Stimulated activated CD8-positive, alpha-beta memory T cell treated with anti-CD3 and anti-CD28 coated beads, Interleukin-4, amount 100 ng/mL, for 4 hours (primary cell): ENCODE measurements at places on chromosomes 6 and 20.

DNA sequence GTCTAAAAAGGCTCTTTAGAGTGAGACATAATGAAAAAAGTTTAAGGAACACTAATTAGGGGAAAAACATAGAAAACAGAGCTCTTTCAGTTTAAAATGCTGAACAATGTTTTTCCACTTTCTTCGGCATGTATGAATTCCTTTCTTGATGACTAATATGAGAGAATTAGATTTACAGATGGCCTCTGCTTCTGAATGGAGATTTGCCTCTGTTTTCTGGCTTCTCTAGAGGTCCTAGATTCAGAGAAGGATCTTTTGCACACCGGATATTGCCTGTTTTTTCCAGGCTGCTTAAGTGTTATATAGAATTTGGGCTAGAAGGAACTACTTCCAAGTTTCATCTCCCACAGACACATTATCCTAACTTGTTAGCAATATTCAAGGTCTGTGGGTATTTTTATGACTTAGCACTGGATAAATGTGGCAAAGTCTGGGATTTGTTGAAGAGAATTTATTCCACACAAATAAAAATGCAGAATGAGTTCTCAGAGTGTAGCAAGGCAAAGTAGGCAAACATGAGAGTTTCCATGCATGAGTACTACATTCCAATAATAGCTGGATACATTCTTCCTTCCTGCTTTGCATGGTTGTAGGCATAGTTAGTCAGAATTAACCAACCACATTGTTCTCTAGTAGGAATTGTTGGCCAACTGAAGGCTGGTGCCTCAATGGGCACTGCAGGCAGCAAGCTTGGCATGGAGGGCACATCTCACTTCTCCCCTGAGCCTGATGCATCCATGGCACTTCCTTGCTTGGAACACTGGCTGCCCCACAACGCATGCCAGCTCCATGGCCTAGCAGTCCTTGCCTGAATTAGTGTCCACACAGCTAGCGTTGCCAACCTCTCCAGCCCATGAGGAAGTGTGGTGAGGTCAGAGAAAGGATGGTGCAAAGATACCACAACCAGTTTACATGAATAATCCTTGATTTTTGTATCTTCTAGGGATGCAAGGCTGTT is 224.2 kb downstream of the CLIC5 start:
- DNase-seq, result no peak

DNA sequence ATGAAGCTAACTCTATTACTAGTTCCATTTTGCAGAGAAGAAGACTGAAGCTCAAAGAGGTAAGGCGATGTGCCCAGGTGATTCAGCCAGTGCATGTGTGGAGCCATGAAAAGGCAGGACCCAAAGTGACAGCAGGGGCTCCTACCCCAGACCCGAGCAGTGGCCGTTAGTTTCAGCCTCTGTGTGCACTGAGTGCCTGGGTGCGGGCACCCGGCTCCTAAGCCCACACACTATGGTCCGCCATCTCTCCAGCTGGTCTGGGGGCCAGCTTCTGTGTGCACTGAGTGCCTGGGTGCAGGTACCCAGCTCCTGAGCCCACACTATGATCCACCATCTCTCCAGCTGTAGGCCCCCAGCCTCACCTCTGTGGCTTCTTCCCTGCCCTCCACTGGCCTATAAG is 123.5 kb upstream of the CST7 start:
- DNase-seq, result no peak

DNA sequence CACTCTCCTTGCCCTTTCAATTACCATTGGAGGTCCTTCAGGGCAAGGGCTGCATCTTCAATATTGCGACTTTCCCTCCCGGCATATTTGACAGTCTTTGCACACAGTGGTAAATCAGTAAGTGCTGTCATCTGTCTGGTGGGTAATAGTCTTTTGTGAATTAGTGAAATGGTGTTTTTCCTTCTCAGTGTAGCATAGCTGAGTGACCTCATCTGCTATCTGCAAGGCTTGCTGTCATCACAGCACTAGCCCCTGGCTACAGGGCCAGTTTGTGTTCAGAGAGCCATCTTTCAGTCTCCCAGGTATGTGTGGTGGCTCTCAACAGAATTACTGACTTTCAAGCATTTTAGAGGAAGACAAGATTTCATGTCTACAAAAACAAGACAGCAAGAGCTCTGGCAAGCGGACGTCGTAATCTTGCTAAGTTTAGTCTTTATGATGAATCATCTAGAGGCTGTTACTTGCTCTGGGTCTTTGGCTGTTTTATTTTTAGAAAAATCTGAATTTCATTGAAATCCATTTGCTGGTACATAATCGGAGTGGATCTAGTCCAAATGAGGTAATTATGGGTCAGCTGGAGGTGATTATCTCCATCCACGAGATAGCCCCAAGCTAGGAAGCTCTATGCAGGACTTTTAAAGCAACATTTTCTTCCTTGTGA is 528.9 kb downstream of the EPM2A start:
- no peak for DNase-seq

DNA sequence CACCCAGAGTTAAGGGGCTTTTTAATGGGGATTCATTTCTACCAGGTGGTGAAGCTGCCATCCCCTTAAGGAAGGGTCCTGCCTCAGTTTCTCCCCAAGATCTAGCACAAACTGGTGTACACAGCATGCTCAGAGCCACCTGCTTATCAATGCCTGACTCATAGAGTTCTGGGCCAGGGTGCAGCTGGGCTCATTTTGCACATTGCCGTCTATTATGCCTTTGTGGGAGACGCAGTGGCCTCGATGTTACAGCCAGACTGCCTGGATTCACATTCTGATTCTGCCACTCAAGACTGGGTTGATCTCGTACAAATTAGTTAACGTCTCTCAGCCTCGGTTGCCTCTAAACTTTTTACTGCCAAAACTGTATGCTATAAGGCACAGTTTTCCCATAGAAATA is 365.7 kb downstream of the ZFAND3 start:
- no peak for DNase-seq

- no peak for DNase-seq
Measured at GRCh38 chr6:154721460-154721859, 11.8 kb upstream of the SCAF8 start.

GRCh38 chr20:1827974-1828785 is 67.0 kb upstream of the SIRPA start:
- DNase-seq, result no peak

DNA sequence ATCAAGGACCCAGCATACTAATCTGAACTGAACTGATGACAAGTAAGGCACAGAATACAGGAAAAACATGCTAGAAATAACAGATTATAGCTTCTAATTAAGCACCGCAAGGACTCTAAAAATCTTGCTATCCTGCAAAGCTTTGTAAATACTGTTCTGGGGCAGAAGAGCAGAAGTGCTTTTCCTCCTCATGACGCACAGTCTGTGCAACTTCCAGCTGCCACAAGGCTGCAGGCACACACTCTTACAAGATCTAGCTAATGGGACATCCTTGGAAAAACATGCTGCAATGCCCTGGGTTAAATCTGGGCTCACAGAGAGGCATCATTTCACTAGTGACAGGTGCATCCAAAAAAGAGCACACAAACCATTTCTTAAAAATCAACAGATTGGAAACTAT is 188.6 kb downstream of the GJA10 start:
- no peak for DNase-seq

GRCh38 chr6:78942446-78942845 is 75.1 kb downstream of the IRAK1BP1 start:
- DNase-seq, result no peak

GRCh38 chr20:22523499-22524392 is 60.6 kb downstream of the FOXA2 start:
- DNase-seq, result no peak

DNA sequence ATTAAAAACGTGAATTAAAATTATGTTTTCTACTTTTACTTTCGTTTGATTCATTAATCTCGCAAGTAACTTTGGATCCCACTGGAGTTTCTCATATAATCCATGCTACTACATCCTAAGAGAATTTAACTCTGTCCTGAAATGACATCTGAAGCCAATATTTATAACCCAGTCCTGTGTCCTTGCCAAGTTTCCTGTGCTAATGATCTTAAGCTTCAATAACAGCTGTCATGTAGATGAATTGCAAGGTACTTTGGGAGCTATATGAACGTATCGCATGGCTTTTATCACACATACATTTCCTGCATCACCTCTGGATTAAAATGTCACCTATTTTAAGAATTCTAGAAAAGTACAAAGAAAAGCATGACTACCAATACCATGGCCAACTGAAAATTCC is 833.8 kb upstream of the CITED2 start:
- DNase-seq, result no peak

DNA sequence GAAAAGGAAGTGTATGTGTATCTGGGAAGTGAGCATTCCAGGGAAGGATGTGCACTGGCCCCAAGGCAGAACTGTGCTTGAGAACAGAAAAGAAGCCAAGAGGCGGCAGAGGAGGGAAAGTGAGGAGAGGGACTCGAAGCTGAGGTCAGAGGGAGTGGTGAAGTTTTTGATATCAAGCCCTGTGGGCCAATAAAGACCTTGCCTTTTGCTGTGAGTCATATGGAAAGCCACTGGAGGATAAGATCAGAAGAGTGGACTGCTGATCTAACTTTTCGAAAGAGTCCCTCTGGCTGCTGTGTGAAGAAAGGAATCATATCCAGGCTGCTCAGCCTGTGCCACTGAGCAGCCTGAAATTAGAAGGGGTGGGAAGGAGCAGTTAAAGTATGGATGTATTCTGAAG is 99.4 kb downstream of the EYA4 start:
- DNase-seq, result no peak

DNA sequence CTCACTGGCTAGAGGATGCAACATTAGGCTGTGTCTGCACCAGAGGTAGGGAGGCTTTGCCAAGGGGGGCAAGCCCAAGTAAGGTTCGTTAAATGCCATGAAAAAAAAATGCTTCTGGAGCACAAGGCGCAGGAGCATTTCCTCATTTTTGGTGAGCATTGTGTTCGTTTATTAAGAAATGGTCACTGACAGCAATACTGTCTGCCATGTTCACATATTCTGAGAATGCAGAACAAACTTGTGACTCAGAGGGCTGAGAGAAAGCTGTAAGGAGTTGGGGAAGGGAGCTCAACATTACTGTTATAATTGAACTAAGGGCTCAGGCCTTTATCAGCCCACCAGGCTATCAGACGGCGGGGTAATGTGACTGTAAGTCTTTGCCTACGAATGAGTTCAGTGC is 465.4 kb upstream of the BTBD3 start:
- no peak for DNase-seq
